Caki2 (cell line): ENCODE measurements at places on chromosomes 3 and 15. TPM values are rescaled to one million over a fixed set of nuclear protein-coding genes. Genes with fewer than 3 reads are reported as not detected.

ISY1 gene
- total RNA-seq, result 31.5 and 42.0 TPM in 2 replicates

CPN2 gene
- total RNA-seq, result not detected in 2 replicates

KLHL40 gene
- not detected in 2 replicates for total RNA-seq

RASGRP1 gene
- 0.30 and 2.5 TPM in 2 replicates for total RNA-seq

U2SURP gene
- 34.3 and 36.3 TPM in 2 replicates for total RNA-seq

TBCCD1 gene
- total RNA-seq, result 13.4 and 18.3 TPM in 2 replicates

AP3B2 gene
- total RNA-seq, result 5.3 and 6.7 TPM in 2 replicates

EHHADH gene
- 9.3 and 15.6 TPM in 2 replicates for total RNA-seq

SPRED1 gene
- 8.5 and 11.2 TPM in 2 replicates for total RNA-seq

MKRN2OS gene
- total RNA-seq, result not detected in 2 replicates

SOX2 gene
- not detected in 2 replicates for total RNA-seq
